Hair follicular keratinocyte (primary cell): ENCODE measurements at places on chromosomes 5 and 9. TPM values are rescaled to one million over a fixed set of nuclear protein-coding genes. Genes with fewer than 3 reads are reported as not detected.

Gene CSF1R
- total RNA-seq, result under 0.01 TPM in 1 of 2 replicates, not detected in the other

Gene CCDC183
- total RNA-seq, result 1.3 TPM in 1 of 2 replicates, not detected in the other

Gene PLCXD3
- total RNA-seq, result not detected in 2 replicates

Gene FREM1
- total RNA-seq, result not detected in 2 replicates

Gene CDC14B
- 5.8 and 10.2 TPM in 2 replicates for total RNA-seq

Gene KIF27
- 1.4 and 2.3 TPM in 2 replicates for total RNA-seq

Gene ELOVL7
- 8.1 and 13.5 TPM in 2 replicates for total RNA-seq

Gene SLIT3
- 1.3 and 13.8 TPM in 2 replicates for total RNA-seq

Gene GADD45G
- total RNA-seq, result 0.19 TPM in 1 of 2 replicates, not detected in the other

Gene FAM174A
- 32.7 and 32.8 TPM in 2 replicates for total RNA-seq

Gene DEPDC1B
- total RNA-seq, result 13.4 and 31.8 TPM in 2 replicates

Gene NPR2
- 6.2 and 14.6 TPM in 2 replicates for total RNA-seq

Gene PLEKHG4B
- total RNA-seq, result under 0.01 and 0.04 TPM in 2 replicates

Gene PCDHGC5
- 1.2 and 5.0 TPM in 2 replicates for total RNA-seq

Gene NMUR2
- total RNA-seq, result not detected in 2 replicates

Gene PRRX2
- total RNA-seq, result not detected in 2 replicates

Gene SPINK5
- 0.95 and 1.6 TPM in 2 replicates for total RNA-seq

Gene OR1N2
- not detected in 2 replicates for total RNA-seq

Gene ECSCR
- not detected in 2 replicates for total RNA-seq

Gene CDC23
- total RNA-seq, result 18.4 and 22.3 TPM in 2 replicates

Gene ACTL7A
- not detected in 2 replicates for total RNA-seq

Gene GNG10
- 66.9 and 70.4 TPM in 2 replicates for total RNA-seq

Gene ADAM19
- 9.3 and 15.2 TPM in 2 replicates for total RNA-seq

Gene PPP3R2
- not detected in 2 replicates for total RNA-seq

Gene LCN1
- not detected in 2 replicates for total RNA-seq

Gene CER1
- not detected in 2 replicates for total RNA-seq
